ENCODE measurements at places on chromosomes 5 and 9.

DNA sequence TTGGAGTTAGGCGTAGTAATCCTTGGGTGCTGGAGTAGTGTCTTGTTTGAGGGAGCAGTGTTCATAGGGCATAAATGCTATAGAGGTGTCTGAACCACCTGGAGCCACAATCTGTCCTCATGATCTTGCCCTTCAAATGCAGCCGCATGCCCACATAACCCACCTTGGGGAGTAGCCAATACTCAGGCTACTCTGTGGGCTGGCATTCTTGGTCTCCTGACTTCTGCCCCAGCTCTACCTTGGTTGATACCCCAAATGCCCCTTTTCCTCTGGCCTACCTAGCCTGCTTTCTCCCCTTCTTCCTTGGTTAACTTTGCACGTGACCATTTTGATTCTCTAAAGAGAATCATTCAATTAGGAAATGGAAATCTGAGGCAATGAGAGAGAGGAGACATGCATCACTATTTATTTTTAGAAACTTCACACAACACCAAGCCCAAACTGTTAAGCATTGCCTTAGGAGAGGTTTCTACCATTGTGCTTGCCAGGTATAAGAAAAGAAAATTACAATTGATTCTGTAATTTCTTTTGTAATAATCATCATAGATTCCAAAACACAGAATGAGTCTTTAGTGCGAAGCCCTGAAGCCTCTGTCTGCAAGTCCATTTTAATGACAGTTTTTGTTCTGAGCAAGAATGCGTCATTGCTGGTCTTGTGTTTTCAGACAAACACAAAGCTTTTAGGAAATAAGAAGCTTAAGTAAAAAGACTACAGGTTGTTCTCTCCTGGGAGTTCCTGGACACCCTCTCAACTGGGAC lies 135.2 kb downstream of the C9orf152 start:
- no peak for DNase-seq

- no peak for DNase-seq
Measured at GRCh38 chr9:37212435-37212834, 92.1 kb downstream of the ZCCHC7 start.

DNA sequence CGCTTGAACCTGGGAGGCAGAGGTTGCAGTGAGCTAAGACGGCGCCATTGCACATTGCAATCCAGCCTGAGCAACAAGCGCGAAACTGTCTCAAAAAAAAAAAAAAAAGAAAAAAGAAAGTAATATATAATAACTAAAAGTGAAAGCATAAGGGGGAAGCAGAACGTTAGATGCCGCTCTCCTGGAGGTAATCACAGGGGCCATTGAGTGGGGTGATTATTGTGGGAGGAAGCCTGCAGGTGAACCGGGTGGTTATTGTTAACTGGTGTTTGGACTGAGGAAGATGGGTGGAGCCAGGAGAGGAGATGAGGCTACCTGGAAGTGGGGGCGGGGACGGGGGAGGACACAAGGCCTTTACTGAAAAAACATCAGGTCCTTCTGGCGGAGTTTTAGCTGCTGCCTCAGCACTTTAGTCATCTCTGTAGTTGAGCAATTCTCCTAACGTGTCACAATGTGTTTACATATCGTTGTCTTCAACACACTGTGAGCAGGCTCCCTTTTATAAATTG lies 5.3 kb upstream of the TJP2 start:
- DNase-seq = peak; percentile 28

- DNase-seq = no peak
Measured at GRCh38 chr5:60651872-60652620, 47.9 kb downstream of the DEPDC1B start.

- DNase-seq = no peak
Measured at GRCh38 chr9:10633785-10634184, 21.0 kb upstream of the PTPRD start.

DNA sequence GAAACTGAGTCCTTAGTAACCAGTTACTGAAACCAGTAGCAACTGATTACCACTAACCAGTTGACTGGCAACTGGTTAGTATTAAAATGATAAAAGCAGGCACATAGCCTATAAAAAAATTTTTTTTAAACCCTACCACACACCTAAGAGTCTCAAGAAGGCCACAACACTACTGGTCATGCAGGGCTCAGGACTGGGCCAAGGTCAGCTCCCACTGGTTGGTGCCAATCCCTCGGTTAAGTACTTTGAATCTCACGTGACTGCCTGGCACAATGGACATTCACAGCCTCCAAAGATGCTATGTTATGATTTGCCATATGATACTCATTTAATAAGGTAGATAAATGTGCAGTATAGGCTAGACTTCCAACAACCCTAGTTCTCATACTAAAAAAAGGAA lies 8.5 kb downstream of the ANKH start:
- no peak for DNase-seq

- DNase-seq = no peak
Measured at GRCh38 chr5:130231786-130232185, 327.5 kb downstream of the CHSY3 start.

DNA sequence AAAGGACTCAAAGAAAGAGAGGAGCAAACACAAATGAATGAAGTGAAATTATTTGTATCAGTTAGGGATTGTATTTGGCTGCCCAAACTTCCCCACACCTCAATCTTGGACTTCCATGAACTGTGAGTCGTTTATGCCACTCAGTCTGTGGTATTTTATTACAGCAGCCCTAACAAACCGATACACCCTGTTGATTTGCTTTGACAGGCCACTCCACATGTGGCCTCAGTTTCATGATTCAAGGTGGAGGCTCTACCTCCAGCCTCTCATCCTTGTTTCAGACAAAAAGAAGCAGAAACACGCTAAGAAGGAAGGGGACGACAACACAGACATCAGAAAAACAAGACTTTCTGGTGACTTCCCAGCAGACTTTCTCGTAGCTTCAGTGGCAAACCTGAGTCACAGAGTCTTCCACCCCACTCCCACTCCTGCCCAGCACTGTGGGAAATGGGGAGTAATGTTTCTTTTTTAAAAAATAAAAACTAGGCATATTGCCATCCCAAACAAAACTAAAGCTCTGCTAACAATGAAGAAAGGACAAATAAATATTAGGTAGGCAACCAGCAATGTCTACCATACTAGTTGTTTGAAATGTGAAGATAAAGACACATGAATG lies 52.2 kb upstream of the ABCA1 start:
- no peak for DNase-seq

DNA sequence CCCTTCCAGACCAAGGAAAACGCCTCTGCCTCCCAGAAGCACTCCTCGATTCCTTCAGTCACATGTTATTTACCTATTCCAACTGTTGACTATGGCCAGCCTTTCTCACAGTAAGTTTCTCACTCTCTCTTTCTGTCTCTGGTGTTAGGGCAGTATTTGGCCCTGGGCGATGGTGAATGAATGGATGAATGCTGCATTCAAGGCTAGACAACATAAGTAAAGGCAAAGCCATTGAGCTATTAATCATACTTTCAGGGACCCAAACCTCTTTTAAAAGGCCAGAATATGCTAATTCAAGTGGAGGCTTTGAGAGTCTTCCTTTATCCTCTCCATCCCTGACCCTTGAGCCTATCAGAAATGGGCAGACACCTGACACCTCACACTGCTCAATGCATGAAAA lies 78.5 kb downstream of the SEC61B start:
- DNase-seq = no peak

Measured in stimulated activated CD4-positive, alpha-beta T cell treated with anti-CD3 and anti-CD28 coated beads, Interleukin-1b, Interleukin-23, amount 100 ng/mL, for 4 hours (primary cell).